Cerebellar cortex (tissue), 1 donor: ENCODE measurements at places on chromosomes 2 and 18.

DNA sequence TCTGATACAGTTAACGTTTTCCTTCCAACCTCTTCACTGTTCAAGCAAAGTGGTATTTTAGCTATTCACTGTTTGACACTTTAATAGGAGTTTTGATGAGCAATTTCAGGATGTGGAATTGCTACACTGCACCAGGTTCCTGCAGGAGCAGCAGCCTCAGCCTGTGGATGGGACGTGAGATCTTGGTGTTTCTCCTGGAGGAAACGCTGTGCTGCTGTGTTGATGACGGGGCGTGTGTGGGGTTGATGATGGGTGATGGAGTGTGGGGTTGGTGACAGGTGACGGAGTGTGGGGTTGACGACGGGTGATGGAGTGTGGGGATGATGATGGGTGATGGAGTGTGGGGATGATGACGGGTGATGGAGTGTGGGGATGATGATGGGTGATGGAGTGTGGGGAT is 98.9 kb downstream of the RTP5 start:
- DNase-seq, result no peak

DNA sequence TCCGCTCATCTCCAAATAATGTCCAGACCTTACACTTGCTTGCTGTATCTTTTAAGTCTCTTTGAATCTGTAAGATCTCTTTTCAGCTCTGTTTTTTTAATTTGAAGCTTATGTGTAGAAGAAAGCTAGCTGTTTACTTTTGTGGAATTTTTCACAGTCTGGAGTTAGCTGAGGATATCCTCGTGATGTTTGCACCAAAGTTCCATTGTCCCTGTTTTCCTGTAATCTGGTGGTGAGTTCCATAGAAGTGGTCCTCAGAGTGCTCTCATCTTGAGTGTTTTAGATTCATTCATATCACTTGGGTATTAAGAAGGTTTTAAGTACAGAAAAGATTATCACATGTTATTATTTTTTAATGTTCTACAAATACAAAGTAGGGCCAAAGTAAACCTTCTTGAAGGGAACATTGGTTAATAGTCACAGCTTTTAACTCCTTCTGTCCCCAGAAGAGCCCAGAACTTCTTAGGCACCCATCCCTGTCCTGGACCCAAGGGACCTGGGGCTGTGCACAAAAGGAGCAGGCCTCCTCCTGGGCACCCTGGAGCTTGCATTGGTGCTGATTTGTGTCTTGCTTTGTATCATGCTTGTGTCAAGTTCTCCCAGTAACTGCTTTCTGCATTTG is 15.0 kb downstream of the MLPH start:
- no peak for DNase-seq

DNA sequence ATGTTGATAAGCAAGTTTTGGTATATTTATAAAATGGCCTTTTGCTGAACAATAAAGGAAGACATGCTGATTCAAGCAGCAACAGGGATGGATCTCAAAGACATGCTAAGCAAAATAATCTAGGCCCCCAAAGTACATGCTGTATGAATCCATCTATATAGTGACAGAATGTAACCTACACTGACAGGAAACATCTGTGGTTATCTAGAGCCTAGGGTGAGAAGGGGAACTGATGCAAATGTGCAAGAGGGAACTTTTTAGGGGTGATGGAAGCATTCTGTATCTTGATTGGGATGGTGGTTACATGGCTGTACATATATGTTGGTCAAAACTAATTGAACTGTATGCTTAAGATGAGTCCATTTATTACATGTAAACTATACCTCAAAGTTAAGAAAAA is 24.2 kb downstream of the CNRIP1 start:
- no peak for DNase-seq

- DNase-seq, result no peak
Observed at GRCh38 chr2:241563981-241564595, 5.5 kb downstream of the BOK start.

- no peak for DNase-seq
Observed at GRCh38 chr2:53724536-53724935, 43.1 kb upstream of the CHAC2 start.

- DNase-seq, result no peak
Observed at GRCh38 chr18:24214144-24214543, 75.3 kb downstream of the CABYR start.

DNA sequence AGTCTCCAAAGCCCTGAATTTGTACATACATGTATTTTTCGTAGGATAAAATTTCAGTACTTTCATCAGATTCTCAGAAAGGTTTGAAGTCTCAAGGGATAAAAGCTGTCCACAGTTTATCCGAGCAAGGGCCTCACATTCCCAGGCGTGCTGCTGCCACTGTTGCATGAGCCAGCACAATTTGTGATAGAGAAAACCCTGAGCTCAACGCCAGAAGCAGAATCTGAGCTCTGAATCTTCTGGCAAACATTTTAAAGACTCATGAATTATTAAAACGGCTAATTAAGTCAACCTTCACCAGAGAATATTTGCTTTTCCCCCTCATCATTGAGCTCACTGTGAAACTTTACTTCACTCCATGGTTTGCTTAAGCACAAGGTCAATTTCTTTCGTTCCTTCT is 38.5 kb upstream of the STPG4 start:
- DNase-seq, result peak; percentile 55
